ENCODE measurements at places on chromosomes 5 and 9.

GRCh38 chr9:111994831-111995458 lies 98.3 kb downstream of the UGCG start:
- DNase-seq: no peak

GRCh38 chr5:92777421-92777820 lies 803.6 kb downstream of the NR2F1-AS1 start:
- no peak for DNase-seq

GRCh38 chr9:93128011-93128714 lies 5.9 kb downstream of the NINJ1 start:
- no peak for DNase-seq

DNA sequence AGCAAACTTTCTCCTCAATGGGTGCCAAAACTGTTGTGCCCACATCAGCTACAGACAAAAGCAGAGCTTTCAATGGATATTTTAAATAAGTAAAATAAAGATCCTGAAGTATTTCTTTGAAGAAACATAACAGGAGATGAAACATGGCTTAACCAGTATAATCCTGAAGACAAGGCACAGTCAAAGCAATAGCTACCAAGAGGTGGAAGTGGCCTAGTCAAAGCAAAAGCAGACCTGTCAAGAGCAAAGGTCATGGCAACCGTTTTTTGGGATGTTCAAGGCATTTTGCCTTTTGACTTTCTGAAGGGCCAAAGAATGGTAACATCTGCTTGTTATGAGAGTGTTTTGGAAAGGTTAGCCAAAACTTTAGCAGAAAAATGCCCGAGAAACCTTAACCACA lies 77.9 kb downstream of the ANXA1 start:
- DNase-seq: no peak

GRCh38 chr5:96006291-96006690 lies 44.6 kb upstream of the ELL2 start:
- DNase-seq: no peak

DNA sequence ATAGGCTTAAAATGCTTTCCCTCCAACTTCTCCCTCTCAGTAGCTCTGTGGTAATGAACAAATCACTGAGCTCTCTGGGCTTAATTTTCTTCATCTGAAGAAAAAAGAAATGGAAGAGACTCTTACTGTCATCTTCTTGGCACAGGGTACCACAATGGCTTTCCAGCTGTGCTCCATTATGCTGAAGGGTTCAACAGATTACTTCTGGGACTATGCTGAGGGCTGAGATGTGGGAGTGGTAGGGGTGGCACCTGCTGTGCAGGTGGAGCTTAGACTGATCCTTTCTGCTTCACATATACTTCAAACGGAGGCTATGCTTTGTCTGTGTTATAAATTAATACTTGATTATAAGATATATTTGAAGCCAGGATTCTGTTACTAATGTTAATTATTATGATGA lies 840.2 kb upstream of the C9orf72 start:
- no peak for DNase-seq

DNA sequence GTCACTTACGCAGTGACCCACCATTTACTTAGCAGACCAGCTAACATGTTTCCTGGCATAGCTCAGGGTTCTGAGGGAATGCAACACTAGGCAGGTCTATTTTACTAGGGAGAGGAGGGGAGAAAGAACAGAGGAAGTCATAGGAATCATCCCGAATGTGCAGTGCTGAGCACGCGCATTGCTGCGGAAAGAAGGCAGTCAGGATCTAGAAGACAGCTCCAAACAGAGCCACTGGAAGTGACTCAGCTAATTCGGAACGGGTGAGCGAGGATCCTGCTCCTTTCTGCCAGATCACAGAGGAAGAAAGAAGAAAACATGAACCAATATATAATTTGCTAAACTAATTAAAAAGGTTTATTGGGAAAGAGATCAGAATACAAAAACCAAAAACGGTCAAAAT lies 339.8 kb downstream of the EFNA5 start:
- no peak for DNase-seq

DNA sequence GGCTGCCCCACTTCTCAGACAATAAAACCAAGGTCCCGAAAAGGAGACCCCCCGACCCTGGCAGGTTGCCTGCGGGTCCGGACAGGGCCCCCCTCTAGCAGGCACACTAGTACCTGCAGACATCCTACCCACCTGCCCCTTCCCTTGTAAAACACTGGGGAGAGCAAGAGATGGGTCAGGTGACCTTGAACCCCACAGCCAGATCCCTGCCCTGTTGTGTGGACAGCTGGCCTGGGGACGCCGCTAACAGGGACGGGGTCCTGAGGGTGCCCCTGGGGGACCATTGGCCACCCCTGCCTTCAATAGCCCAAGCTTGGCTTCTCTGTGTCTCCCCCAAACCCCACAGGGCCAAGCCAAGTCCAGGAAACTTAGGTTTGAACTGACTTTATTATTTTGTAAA lies 45.0 kb upstream of the UBAC1 start:
- DNase-seq: no peak

DNA sequence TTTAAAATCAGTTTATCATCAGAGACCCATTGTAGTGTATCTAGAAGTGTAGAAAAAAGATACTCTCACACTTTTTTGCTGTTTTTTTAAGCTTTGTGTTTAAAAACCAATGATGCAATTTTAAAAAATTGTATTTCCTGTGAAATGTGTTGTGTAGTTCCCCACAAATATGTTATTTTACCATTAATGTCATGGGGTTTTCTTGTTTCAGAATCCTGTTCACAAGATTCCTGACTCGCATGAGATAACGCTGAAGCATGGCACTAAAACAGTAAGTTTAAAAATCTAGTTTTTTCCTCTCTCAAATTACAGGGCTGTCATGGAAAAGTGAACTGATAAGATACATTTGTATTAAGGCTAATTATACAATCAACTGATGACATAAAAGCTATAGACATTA lies 58.6 kb downstream of the WDR70 start:
- DNase-seq: no peak

DNA sequence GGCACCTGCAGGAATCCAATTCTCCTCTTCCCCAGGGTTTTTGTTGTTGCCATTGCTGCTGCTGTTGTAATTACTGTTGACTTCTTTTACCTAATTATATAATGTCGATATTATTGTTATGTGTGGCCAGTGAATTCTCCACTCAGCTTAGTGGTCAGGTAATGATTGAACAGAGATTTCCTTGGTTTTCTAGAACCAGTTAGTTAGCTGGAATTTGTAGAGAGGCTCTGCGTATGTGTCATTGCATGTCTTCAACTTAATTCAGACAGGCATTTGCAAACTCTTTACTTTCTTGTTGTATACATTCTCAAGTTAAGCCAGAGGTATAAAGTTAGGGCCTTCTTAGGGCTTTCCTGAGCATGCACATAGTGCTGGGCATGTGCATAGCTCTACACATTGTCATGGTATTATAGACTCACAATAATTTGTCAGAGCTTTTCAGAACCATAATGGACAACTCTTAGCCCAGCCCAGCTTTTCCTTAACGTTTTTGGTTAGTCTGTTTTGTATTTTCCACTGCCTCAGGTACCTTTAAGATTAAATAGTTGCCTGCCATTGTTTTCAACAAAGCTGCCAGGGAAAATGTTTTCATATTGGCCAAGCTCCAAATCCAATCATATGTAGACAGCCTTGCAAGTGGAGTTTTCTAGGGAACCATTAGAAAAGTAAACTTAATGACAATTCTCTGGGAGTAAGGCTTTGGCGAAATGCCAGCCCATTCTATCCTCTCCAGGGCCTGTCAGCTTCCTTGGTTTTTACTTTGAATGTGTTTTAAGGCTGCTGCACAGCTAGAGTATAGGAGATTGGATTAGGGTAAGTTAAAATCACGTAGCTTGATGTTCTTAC lies 68.1 kb downstream of the UBE2R2 start:
- DNase-seq: no peak

GRCh38 chr5:32734827-32735378 lies 23.8 kb downstream of the NPR3 start:
- DNase-seq: no peak

DNA sequence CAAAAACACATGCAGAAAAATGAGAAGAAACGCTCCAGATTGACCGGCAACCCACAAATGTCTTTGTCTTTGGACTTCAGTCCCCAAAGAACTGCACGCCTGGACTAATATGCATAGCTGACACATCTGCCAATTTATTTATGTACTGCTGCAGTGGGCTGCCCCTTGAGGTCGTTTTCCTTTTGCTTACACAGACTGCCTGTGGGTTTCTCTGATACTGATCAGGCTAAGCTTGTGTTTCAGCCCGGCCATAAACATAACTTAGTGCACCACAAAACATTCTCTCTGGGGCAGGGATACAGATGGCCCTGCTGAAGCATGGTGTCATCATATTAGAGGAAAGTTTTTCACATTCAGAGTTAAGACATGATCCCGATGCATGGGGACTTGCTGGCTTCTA lies 75.4 kb downstream of the NUDT12 start:
- DNase-seq: no peak

- no peak for DNase-seq
These were observed 601.5 kb downstream of the ANXA1 start for GRCh38 chr9:73753171-73753570.

DNA sequence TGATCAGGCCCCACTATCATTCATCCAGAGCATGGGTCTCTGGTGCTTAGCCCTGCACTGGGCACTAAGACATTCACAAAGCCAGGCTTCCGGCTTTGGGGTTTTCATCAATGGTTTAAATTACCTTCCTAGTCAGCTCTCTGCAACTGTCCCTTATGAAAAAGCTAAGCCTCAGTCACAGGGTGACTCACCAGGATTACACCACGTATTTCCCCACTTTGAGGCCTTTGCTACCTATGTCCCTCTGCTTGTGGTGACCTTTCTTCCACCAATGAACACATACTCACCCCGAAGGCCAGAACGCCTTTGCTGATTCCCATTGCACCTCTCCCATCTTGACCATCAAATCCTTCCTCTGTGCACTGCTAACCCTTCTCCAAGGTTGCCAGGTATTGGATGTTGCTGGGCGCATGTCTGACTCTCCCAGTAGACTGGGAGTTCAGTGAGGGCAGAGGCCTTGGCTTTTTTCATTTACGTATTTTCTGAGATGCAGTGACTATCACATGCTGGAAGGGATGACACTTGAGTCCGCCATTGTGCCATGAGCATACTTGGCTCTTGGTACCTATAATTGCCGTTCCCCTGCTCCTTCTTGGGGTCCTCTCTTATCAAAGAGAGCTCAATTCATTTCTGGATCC lies 58.7 kb upstream of the TNFSF8 start:
- no peak for DNase-seq

- DNase-seq: peak; percentile 40
These were observed 11.7 kb upstream of the CFAP157 start for GRCh38 chr9:127694890-127695720.

DNA sequence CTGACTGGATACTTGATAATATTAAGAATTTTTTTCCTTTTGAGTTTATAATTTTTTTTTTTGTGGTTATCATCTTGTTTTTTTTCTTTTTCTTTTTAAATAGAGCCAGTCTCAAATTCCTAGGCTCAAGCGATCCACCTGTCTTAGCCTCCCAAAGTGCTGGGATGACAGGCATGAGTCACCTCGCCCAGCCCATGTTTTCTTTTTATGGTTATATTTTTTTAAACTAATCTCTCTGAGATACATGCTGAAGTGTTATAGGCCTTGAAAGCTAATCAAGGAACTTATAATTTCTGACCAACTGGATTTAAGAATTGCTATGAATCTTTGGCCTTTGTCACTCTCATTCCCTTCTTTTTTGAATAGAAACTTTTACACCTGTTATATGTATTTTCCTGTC lies 6.8 kb upstream of the AMACR start:
- no peak for DNase-seq

GRCh38 chr5:126253406-126253805 lies 169.8 kb upstream of the GRAMD2B start:
- DNase-seq: no peak

DNA sequence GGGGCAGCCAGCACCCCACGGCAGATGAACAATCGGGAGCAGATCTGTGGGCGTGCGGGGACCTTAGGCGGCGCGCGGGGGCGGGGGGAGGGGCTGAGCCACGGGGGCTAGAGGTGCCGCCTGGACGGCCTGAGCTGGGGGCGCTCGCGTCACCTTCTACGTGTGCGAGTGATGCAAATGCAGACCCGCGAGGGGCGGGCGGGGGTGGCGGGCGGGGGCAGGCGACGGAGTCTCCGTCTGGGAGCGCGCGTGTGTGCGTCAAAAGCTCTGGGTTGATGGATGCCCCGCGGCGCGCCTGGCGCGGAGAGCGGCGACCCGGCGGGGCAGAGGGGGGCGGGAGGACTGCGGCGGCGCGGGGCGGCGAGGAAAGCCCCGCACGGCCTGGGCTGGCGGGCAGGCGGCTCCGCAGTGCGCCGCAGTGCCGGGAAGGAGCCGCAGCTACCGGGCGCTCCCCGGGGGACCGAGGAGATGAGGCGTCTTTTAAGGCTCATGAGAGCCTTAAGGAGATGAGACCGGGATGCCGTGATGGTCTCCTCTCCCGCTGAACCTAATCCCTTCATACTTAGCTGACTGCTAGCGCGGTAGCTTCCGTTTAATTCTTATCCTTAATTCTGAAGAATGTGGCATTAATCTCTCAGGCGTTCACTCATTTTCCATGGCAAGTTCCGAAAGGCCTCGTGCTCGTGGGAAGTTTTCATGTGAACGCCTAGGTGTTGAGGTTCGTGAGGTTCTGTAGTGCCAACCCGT lies 1.5 kb downstream of the SV2C start:
- no peak for DNase-seq

- DNase-seq: no peak
These were observed 8.6 kb downstream of the KLHL9 start for GRCh38 chr9:21326526-21327139.

- DNase-seq: no peak
These were observed 932 bp downstream of the SLC12A2 start for GRCh38 chr5:128084228-128085167.

GRCh38 chr9:93156475-93157008 lies 22.5 kb upstream of the NINJ1 start:
- no peak for DNase-seq

GRCh38 chr5:44909004-44909403 lies 100.3 kb downstream of the MRPS30 start:
- DNase-seq: no peak

GRCh38 chr9:68981789-68982188 lies 32.1 kb downstream of the PRKACG start:
- DNase-seq: no peak

DNA sequence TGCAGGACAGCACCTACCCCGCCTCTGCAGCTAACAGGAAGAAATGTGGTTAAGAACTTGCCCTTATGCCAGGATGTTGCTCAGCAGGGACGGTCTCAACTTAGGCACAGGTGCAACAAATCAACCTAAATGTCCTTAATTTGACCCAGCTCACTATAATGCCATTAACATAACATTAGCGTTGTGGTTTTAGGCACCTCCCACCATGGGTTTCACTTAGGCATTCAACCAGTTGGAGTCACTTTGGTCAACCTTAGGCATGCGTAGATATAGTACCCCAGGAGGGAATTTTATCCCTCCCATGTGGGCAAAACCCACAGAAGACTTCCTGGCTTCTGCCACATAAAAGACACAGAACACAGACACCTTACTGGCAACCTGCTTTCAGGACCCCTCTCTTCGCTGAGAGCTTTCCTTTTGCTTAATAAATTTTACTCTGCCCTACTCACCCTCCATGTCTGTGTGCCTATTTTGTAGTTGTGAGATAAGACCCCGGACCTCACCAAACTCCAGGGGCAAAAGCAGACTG lies 8.7 kb upstream of the ERAP1 start:
- no peak for DNase-seq

GRCh38 chr5:2901511-2901910 lies 150.0 kb upstream of the IRX2 start:
- no peak for DNase-seq

GRCh38 chr5:127609957-127610356 lies 38.9 kb upstream of the CTXN3 start:
- DNase-seq: no peak
